ENCODE measurements at places on chromosomes 16 and 17.

DNA sequence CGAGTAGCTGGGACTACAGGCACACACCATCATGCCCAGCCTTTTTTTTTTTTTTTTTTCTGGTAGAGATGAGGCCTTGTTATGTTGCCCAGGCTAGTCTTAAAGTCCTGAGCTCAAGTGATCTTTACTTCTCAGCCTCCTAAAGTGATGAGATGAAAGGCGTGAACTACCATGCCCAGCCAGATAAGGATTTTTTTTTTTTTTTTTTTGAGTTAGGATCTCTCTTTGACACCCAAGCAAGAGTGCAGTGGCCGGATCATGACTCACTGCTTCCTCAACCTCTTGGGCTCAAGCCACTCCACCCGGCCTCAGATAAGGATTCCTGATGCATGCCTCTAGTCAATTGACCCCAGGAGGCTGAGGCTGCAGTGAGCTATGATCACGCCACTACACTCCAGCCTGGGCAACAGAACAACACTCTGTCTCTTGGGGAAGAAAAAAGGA lies 11.2 kb upstream of the PLEKHG4 start:
- DNase-seq, result no peak

DNA sequence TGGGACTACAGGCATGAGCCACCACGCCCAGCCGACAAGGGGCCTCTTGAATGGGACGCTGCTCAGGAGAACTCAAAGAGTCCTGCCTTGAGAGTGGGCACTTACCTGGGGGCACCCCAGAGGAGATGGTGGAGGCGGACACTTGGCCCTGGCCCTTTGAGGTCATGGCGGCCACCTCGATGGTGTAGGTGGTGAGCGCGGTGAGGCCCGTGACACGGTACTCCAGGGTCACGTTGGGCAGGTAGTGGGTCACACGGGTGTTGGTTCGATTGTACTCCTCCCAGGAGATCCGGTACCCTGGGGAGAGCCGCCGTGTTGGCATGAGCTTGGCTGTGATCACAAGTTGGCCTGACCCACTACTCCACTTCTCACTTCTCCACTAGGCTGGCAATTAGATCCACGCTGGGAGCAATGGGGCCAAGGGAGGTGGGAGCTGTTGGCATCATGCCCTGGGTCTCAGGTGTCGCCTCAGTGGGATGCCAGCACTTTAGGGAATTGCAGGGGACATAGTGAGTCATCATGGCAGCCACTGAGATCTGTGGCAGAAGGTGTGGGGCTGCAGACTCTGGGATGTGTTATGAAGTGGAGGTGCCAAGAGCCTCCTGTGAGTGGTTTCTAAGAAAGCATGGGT lies 89.2 kb upstream of the CDC42EP4 start:
- DNase-seq, result no peak

DNA sequence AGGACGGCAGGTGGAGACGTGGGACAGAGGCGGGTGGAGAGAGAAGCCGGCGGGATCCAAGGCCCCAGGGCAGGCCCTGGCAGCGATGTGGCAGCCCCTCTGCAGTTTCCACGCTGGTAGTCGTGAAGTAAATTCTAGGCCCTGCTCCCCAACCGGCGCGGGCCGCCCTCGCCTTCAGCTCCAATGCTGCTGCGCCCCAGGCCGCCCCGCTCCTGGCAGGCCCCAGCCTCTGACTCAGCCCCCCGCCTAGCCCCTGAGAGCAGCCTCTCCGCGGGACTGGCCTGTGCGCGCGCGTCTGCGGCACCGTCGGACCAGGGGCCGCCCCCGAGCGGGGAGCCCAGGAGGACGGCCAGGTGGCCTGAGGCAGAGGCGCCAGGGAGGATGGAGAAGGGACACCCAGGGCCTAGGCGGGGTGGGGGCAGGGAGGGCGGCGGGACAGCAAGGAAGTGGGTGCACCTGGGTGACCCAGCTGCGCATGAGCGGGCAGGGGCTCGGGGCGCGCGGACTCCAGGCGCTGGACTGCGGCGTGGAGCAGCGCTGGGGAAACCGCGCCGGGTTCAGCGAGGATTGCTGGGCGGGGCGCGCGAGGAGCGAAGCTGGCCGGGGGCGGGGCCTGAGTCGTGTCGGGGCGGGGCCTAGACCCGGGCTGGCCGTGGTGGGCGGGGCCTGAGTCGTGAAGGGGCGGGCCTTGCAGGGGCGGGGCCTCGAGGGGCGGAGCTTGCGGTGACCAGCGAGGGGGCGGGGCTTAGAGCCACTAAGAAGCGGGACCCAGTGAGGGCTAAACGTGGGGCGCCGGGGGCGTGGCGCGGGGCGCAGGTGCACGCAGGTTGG lies 29.6 kb downstream of the ZNF778 start:
- DNase-seq, result peak; percentile 97

GRCh38 chr16:29993903-29994599 lies 1.4 kb downstream of the HIRIP3 start:
- DNase-seq, result no peak

DNA sequence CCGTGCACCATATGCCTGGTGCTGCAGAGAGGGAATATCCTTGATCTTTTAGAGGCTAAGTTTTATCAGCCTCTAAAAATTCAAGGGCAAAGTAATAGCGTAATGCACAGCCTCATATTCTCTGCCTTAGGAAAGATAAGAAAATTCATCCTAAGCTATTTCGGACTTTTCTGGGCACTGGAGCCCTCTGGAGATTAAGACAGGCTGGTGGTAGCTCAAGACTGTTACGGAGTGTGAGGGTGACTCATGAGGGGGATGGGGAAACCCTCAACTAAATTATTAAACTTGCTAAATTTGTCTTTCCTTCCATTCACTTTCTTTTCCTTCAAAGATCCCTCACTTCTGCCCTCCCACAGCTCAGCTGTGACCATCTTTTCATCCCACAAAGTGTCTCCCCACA lies 73.3 kb downstream of the RPH3AL start:
- DNase-seq, result no peak
